ENCODE measurements at places on chromosomes 13 and 19.

DNA sequence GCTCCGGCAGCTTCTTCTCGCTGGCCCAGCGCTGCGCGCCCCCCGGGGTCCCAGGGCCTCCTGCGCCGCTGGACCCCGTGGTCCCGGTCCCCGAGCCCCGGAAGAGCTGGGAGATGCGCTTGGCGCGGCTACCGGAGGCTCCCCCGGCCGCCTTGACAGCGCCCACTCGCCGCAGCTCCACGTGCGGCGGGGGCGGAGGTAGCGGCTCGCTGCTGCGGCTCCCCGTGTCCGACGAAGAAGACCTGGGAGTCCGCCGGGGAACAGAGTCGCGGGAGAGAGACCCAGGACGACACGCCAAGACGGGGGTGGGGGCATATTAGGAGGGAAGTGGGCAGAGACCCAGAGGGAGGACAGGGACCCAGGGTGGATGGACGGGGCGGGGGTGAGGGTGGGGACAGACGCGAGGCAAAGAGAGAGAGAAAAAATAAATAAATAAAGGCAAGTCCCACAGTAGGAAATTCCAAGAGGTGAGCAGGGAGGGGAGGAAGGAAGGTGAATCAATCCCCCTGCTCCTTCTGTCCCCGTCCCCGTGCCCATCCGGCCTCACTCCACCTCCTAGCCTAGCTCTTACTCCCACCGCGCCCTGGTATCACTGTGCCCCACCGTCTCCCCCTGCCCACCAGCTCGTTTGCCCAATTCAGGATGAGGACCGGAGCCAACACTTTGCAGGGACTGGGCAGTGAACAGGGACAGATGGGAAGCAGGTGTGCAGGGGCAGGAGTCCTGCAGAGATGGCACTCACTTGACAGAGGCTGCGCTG is 826 bp downstream of the RASIP1 start:
- no peak for DNase-seq

GRCh38 chr13:89496478-89496877 is 1825.3 kb downstream of the SLITRK5 start:
- DNase-seq, result no peak

- DNase-seq, result no peak
Measured at GRCh38 chr13:75312884-75313520, 169.0 kb downstream of the TBC1D4 start.

DNA sequence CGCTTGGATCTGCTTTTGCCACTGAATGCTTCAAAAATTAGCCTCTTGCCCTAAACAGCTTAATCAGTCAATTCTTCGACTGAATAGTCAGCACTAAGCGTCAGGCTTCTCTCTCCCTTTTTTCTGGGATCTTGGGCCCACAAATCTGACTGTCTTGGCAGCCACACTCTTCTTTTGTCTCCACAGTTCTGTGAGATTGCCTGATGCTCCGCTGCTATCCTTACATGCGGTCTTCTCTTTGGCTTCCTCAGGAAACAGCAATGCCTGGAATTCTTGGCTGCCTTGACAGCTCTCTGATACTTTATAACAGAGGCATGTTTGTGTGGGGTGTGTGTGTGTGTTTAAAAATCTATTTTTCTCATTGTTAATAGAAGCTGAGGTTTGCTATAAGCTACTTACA is 32.6 kb downstream of the ERCC5 start:
- no peak for DNase-seq

- no peak for DNase-seq
Measured at GRCh38 chr13:61695147-61695546, 279.5 kb upstream of the PCDH20 start.

DNA sequence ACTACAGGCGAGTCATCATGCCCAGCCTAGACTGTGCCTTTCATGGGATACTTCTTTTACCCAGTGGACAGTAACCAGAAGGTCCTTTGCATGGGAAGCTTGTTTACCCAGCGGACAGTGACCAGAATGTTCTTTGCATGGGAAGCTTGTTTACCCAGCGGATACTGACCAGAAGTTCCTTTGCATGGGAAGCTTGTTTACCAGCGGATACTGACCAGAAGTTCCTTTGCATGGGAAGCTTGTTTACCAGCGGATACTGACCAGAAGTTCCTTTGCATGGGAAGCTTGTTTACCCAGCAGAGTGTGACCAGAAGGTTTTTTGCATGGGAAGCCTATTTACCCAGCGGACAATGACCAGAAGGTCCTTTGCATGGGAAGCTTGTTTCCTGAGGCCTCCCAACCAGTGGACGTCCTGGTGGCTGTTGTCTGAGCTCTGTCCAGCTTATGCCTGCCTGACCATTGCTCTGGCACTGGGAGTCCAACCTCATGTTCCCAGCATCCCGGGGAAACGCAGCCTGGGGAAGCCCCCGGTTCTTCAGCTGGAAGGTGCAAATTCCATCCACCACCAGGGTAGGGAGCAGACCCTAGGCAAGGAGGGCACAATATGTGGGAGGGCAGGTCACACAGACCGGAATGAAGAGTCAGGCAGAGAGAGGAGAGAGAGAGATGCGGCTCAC is 41.6 kb upstream of the PDCD5 start:
- DNase-seq, result no peak

- DNase-seq, result no peak
Measured at GRCh38 chr13:43221611-43222010, 198.2 kb downstream of the DNAJC15 start.

DNA sequence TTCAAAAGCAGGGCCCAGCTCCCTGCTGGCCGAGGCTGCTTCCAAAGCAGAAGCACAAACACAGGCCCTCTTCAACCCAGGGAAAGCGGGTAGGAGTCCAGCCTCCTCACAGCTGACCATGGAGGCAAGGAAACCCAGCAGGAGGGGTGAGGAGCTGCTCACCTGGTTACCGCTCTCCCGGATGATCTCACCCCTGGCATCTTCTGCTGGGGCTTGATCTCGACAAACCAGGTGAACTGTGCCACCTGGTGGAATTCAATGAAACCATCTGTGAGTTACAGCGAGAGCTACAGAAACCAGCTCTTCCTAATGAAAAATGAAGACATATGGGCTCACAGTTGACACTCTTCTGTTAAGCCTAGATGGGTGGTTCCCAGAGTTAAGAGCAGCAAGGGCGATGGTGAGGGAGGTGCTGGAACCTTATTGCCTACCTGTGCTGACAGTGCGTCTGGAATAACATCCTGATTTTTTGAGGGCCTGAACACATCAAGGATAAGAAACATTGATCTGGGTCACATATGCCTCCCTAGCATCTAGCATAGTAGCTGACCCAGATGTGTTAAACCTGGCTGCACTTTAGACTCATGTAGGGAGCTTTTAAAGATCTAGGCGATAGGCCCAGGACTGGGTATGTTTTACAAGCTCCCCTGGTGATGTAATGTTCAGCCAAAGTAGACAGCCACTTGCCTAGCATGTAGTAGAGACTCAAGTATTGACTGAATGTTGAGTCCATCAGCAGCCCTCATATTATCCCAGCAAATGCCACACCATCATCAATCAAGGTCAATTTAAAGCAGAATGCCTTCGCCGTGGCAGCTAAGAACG is 6.1 kb downstream of the DHRS12 start:
- no peak for DNase-seq

DNA sequence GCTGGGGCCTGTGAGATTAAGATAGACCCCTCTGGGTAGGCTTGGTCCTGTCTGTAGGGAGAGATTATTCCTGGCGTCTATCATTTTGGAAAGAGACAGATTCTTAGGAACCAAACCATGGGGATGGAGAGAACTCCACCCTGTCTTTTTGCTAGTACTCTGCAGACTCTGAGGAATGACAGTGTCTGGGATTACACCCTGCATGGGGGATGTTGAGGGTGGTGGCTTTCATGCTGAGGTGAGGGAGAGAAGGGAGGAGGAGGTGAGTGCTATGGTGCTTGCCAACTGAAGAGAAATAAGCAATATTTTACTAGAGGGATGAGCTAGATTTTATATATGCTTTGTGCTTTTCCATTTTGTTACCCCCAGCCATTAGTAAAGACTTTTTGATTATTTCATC is 74.5 kb upstream of the PCDH8 start:
- DNase-seq, result no peak

GRCh38 chr13:107941345-107942029 is 273.8 kb downstream of the LIG4 start:
- no peak for DNase-seq

DNA sequence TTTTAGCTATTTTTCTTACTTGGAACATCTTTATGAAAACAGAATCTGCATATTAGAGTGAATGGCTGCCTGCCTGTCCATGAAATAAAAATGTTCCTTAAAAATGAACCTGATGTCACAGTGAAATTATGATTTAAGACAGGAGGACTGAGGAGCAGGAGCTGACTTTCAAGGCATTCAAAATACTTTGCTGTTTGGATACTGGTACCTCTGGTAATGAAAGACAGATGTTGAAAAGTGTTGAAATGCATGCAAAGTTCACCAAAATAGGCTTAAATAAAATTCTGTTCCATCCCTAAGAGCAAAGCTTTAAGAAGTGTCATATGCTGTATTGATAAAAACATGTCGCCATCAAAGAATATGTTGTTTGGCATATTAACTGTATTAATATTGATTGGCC is 1.7 kb downstream of the ARHGEF7 start:
- no peak for DNase-seq

DNA sequence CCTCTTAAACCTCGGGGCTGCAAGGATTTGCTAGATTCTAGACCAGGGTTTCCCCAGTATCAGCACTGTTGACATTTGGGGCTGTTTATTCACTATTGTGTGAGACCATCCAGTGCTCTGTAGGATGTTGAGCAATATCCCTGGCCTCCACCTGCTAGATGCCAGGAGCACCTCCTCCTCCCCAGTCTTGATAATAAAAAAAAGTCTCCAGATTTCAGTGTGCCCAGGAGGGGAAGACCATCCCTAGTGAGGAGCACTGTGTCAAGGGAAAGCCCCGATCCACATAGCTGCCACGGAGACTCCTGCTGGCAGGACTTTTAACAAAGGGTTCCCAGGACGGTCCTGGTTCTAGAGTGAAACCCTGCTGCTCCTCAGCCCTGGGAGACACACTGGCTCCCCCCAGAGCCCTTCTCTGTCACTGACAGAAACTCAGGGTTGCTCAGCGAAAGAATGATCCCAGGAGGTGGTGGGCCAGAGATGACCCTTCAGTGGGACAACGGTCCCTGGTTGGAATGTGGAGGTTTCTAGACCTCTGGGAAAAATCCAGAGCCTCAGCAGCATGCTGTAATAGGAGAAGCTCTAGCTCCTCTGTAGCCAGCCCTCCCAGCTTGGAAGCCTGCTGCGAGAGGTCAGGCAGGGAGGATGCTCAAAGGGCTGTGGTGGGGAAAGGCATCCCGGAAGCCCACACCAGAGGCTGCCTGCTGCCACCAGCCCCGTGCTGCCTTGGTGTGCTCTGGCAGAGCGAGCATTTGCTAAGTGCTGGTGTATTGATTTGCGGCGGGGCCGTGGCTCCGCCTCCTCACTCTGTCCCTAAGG is 20.3 kb downstream of the LYL1 start:
- DNase-seq, result no peak

GRCh38 chr19:743168-743687 is 7.7 kb upstream of the MISP start:
- no peak for DNase-seq

DNA sequence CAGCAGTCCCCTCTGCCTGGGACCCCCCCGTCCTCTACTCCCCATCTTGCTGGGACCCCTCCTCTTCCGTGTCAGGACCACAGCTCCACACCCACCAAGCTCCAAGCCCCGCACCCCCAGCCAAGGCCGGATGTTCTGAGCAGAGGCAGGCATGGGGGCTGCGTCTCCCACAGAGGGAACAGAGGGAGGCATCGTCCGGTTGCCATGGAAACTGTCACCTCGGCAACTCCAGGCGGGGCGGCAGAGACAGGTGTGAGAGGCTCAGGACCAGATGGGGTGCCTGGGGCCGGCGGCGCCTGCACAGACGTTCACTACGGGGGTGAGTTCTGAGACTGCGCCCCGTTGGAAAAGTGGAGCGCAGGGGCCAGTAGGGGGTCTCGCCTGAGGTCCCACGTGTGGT is 5.4 kb downstream of the RNU6-9 start:
- DNase-seq, result no peak

DNA sequence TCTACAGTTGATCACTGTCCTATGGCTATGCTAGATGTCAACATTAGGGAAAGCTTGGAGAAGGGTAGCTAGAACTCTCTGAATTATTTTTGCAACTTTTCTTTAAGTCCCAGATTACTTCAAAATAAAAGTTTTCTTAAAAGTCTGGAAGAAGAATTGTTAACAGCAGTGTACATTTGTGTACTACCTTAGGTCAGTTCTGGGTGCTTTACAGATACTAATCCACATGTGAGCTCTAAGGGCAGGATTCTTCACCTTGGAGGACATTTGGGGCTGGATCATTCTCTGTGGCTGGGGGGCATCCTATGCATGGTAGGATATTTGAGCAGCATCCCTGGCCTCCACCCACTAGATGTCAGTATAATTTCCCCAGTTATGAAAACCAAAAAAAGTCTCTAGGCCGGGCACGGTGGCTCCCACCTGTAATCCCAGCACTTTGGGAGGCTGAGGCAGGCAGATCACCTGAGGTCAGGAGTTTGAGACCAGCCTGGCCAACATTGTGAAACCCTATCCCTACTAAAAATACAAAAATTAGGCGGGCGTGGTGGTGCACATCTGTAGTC is 2.8 kb downstream of the BRME1 start:
- no peak for DNase-seq

DNA sequence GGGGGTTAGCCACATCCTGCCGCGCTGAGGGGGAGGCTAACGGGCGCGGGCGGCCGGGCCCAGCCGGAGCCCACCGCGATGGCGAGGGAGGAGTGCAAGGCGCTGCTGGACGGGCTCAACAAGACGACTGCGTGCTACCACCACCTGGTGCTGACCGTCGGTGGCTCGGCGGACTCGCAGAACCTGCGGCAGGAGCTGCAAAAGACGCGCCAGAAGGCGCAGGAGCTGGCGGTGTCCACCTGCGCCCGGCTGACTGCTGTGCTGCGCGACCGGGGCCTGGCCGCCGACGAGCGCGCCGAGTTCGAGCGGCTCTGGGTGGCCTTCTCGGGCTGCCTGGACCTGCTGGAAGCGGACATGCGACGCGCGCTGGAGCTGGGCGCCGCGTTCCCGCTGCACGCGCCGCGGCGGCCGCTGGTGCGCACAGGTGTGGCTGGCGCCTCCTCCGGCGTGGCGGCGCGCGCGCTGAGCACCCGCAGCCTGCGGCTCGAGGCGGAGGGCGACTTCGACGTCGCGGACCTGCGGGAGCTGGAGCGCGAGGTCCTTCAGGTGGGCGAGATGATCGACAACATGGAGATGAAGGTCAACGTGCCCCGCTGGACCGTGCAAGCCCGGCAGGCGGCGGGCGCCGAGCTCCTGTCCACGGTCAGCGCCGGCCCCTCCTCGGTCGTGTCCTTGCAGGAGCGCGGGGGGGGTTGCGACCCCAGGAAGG is 692 bp downstream of the RGS9BP start:
- no peak for DNase-seq
